ENCODE measurements at places on chromosomes 5 and 9. TPM values are rescaled to one million over a fixed set of nuclear protein-coding genes. Genes with fewer than 3 reads are reported as not detected.

DNA sequence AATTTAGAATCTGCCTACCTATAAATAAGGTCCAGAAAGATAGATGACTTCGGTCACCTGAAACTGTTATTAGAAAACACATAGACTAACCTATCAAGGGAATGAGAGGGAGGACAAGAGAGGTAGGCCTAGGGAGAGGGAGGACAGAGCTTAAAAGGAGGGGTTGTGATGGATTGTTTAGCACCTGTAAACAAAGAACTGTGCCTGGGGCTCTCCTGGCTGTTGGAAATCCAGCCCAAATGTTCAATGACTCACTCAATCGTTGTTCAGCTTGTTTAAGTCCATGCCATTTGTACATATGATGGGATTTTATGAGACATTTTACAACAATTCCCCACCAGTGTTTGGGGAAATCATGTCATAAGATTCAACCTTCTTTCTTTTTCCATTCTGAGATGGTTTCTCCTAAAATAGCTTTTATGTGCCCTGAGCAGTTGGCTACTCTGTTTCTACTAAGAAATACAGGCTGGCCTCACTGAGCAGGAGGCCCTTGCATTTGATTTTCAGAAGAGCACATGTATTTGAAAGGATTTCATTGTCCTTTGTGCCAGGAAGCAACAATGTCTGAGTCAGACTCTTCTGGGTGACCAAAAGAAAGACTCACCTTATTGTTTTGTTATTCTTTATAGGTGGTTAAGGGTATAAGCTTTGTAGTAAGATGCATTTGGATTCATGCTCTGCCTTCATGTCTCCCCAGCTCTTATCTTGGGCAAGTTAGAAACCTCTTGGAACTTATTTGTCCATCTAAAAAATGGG lies 48.2 kb upstream of the GPR151 start:
- DNase-seq: no peak

- no peak for DNase-seq
Observed at GRCh38 chr9:108991479-108991878, 21.8 kb downstream of the CTNNAL1 start.

GRCh38 chr9:116643691-116644090 lies 43.4 kb upstream of the TRIM32 start:
- no peak for DNase-seq

GRCh38 chr5:155834271-155834975 lies 492.5 kb upstream of the SGCD start:
- no peak for DNase-seq

DNA sequence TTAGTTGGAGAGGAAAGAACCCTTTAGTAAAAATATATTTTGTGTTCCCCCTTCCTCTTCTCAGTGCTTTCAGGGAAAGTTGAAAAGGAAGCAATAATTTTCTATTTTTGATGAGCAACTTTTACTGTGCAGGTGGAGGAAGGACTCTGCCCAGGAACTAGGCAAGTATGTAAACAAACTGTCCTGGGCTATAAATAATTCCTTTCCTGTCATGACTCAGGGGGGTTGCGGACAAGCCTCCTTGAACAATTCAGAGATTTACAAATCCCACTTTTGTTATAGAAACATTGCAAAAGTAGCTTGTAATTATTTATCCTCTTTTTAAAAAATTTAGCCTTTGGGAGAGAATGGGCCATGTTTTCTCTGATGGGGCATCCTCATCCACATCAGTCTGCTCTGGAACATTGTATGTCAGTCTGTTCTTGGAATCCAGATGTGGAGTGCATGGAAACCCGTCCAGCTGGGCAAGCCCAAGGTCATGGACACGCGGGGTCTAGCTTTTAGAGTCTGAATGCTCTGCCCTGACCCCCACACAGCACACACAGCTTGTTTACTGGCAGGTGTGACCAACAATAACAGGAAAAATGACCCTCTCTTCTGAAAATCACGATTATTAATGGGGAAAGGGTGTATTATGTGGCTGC lies 127.6 kb downstream of the GADD45G start:
- no peak for DNase-seq

GRCh38 chr9:130948266-130948665 lies 9.2 kb upstream of the FIBCD1 start:
- no peak for DNase-seq

AFAP1L1 gene
- 35.9 TPM for polyA plus RNA-seq

Measured in heart right ventricle (tissue), 16 donors.